ENCODE measurements at places on chromosomes 13 and 19. TPM values are rescaled to one million over a fixed set of nuclear protein-coding genes. Genes with fewer than 3 reads are reported as not detected.

DNA sequence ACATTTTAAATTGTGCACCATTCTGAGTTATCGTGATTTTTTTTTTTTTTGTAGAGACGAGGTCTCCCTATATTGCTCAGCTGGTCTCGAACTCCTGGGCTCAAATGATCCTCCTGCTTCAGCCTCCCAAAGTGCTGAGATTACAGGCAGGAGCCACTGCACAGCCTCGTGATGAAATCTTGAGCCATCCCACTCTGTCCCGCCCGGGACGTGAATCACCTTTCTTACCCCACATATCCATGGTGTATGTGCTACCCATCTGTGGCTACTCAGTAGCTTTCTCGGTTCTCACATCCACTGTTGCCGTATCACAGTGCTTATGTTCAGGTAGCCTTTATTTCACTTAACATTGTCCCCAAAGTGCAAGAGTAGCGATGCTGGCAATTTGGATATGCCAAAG is 26.5 kb downstream of the PAK4 start:
- no peak for DNase-seq
- peaks cover 5% of the 10 kb centered on the region for H3K36me3 ChIP-seq
- no peaks in the 10 kb centered on the region for H3K27me3 ChIP-seq
- H3K27ac ChIP-seq = no peak overlapping the region
- peaks cover 28% of the 10 kb centered on the region for H3K4me1 ChIP-seq

- H3K36me3 ChIP-seq = no peaks in the 10 kb centered on the region
- H3K4me3 ChIP-seq = no peak overlapping the region
- no peak overlapping the region for H3K27ac ChIP-seq
- H3K27me3 ChIP-seq = 0 out of 2 replicates have a peak, but pooled peaks cover 2% of the 10 kb centered on the region
- no peak for DNase-seq
Measured at GRCh38 chr19:30263830-30264381, 108.3 kb upstream of the ZNF536 start.

DNA sequence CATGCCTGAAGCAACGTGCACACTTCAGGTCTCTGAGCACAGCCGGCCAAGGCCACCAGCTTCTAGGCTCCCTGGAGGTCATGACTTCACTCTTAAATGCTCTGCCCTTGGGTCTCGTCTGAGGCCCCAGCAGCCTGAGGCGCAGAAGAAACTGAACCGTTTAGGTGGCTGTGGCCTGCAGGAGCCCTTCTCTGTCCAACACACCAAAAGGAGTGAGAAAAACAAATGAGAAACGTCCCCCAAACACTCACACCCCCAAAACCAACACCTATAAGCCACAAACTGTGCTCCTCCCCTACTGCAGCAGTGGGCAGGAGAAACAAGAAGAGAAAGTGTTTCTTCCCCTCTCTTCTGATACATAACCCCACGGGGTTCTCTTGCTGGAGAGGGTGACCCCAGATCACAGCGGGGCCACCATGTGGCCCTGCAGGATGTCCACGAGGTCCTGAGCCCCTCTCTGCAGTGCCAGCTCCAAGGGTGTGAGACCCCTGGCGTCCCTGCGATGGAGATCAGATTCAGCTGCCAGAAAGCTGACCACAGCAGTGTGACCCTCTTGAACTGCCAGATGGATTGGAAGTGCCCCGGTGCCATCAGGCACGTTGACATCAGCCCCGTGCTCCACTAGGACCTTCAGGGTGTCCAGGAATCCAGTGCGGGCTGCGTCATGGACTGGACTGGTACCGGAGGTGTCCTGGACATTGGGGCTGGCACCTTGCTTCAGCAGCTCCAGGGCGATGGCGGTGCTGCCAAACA is 1.0 kb upstream of the KRI1 start:
- H3K27me3 ChIP-seq = peaks cover 8% of the 10 kb centered on the region
- no peaks in the 10 kb centered on the region for H3K36me3 ChIP-seq
- no peak overlapping the region for H3K4me3 ChIP-seq
- H3K27ac ChIP-seq = no peak overlapping the region
- peaks cover 13% of the 10 kb centered on the region for H3K4me1 ChIP-seq

GRCh38 chr13:70363991-70364390 is 255.7 kb upstream of the KLHL1 start:
- no peak overlapping the region for H3K4me3 ChIP-seq
- DNase-seq = no peak
- no peaks in the 10 kb centered on the region for H3K27me3 ChIP-seq
- no peaks in the 10 kb centered on the region for H3K4me1 ChIP-seq

DNA sequence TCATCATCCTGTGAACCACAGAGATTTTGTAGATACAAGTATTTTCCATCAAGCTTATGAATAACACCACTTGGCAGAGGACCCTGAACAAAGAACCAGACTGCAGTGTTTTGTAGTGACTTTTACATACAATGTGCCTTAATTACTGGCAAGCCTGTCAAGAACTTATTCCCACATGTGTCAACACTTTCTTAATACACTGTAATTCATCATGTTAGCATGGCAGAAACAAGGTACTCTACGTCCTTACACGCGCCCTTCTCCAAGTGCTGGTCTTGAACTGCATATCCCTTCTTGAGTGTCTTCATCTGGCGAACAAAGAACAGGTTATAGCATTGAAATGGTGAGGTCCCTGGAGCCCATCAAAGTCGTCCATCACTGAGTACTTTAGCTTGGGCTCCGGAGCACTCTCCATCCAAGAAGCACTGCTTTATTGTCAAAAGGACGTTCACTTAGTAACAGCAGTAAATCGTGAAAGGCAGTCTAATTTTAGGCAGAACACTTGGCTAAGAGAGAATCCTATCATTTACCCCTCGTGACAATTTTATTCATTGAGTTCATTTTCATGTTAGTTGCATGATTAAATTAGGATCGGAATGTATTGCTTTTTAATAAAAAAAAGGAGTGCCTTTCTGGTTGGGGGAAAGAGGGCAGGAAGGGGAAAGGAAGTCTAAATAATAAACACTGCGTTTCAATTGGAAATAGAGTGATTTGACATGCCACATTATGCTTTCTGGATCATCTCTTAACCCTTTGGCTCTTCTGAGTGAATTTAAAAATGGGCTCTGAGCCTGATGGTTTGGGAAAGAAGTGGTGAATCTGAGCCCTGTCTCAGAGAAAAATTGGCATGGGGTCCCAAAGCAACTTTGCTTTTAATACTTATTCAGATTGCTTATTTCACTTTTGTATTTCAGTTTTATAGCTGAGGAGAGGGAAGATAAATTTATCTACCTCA is 376.1 kb downstream of the DLEU7 start:
- no peaks in the 10 kb centered on the region for H3K27me3 ChIP-seq
- H3K4me1 ChIP-seq = no peaks in the 10 kb centered on the region
- no peaks in the 10 kb centered on the region for H3K36me3 ChIP-seq
- no peak for DNase-seq
- no peak overlapping the region for H3K27ac ChIP-seq

SH2D3A gene
- total RNA-seq = 22.1 TPM

GRCh38 chr13:101248739-101249514 is 167.4 kb downstream of the NALCN start:
- H3K27ac ChIP-seq = no peak overlapping the region
- H3K4me3 ChIP-seq = no peak overlapping the region
- no peaks in the 10 kb centered on the region for H3K27me3 ChIP-seq

DNA sequence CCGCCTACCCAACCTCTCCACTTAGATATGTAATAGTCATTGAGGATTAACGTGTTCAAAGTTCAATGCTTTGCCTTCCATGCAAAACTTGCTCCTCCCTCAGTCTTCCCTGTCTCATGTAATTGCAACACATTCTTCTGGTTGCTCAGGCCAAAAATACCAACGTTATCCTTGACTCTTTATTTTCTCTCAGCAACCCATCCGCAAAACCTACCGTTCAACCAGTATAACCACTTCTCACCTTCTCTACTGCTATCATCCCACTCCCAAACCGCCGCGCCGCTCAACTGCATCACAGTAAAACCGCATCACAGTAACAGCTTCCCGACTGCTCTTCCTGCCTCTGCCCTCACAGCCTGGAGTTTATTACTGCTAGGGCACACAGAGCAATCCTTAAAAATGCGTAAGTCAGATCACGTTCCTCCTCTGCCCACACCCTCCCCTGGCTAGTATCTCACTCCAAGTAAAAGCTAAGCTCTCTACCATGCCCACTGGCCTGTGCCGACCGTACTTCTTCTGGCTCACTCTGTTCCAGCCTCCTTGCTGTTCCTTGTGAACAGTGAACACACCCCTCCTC is 8.2 kb downstream of the MTIF3 start:
- no peaks in the 10 kb centered on the region for H3K36me3 ChIP-seq
- no peak overlapping the region for H3K27ac ChIP-seq
- no peaks in the 10 kb centered on the region for H3K27me3 ChIP-seq
- H3K4me3 ChIP-seq = no peak overlapping the region

DNA sequence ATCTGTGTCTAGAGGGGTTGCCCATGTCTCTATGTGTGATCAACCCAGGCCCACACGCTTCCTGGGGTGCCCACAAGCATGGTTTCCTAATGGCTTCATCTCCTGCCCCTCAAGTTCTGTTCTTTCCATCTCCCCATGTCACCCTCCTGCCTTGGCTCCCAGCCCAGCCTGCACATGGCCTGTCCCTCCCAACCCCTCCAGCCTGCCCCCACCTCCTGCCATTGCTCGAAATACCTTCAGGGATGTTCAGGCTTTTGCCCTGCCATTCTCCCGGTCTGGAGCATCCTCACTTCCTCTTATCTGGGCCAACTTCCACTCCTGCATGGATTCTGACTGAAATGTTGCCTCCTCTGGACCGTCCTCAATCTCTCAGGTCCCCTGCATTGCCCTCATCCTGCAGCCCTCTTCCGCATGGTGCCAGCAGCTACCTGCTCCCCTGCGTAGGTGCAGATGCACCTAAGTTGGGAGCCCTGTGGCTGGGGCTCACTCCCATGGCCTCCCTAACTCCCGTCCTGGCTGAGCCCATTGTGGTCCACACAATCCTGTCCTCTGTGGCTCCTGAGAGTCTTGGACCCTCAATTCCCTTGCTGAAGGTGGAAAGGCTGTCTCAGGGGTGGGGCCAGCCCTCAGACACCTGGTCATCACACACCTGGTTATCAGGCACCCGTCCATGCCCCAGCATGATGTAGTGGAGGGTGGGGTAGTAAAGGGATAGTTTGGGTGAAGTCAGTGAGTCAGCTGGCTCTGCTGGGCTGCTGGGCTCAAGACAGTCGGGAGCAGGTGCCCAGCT is 152.1 kb downstream of the URI1 start:
- no peaks in the 10 kb centered on the region for H3K4me1 ChIP-seq
- no peaks in the 10 kb centered on the region for H3K36me3 ChIP-seq
- DNase-seq = no peak
- no peak overlapping the region for H3K27ac ChIP-seq
- no peaks in the 10 kb centered on the region for H3K27me3 ChIP-seq

- H3K36me3 ChIP-seq = no peaks in the 10 kb centered on the region
- no peak overlapping the region for H3K27ac ChIP-seq
- no peak for DNase-seq
- no peaks in the 10 kb centered on the region for H3K27me3 ChIP-seq
- peak overlapping the region; percentile 93 for H3K4me3 ChIP-seq
Measured at GRCh38 chr13:26254583-26255111, 718 bp downstream of the CDK8 start.

GRCh38 chr13:44331446-44331845 is 42.2 kb upstream of the SERP2 start:
- DNase-seq = no peak
- H3K27ac ChIP-seq = no peak overlapping the region
- no peaks in the 10 kb centered on the region for H3K27me3 ChIP-seq
- no peaks in the 10 kb centered on the region for H3K4me1 ChIP-seq
- no peak overlapping the region for H3K4me3 ChIP-seq

- DNase-seq = no peak
- H3K4me3 ChIP-seq = no peak overlapping the region
- H3K36me3 ChIP-seq = no peaks in the 10 kb centered on the region
Measured at GRCh38 chr13:114119196-114119595, 13.2 kb downstream of the RASA3 start.

Data from H1 (cell line).